Activated CD8-positive, alpha-beta T cell treated with anti-CD3 and anti-CD28 coated beads, Interleukin-2, amount 10 ng/mL, durations not matched to agents 7 days and 5 days (primary cell): ENCODE measurements at places on chromosomes 1 and 21.

- no peak for DNase-seq
Observed at GRCh38 chr1:112034277-112034676, 44.8 kb upstream of the KCND3 start.

DNA sequence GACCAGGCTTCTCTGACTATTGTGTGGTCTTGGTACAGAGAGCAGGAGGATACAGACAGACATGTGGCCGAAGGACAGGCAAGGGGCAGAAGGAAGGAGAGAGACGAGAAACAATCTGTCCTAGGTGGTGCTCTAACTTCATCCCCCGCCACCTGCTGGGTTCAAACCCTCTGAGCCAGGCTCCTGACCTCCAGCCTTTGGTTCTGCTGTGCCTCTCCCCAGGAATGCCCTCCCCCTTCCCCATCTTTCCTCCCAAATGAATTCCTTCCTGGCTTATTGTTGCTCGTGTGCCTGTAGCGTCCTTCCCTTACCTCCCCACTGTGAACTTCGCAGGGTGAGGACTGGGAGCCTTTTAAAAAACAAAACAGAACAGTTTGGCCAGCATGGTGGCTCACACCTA is 5.4 kb downstream of the TCEA3 start:
- no peak for DNase-seq

DNA sequence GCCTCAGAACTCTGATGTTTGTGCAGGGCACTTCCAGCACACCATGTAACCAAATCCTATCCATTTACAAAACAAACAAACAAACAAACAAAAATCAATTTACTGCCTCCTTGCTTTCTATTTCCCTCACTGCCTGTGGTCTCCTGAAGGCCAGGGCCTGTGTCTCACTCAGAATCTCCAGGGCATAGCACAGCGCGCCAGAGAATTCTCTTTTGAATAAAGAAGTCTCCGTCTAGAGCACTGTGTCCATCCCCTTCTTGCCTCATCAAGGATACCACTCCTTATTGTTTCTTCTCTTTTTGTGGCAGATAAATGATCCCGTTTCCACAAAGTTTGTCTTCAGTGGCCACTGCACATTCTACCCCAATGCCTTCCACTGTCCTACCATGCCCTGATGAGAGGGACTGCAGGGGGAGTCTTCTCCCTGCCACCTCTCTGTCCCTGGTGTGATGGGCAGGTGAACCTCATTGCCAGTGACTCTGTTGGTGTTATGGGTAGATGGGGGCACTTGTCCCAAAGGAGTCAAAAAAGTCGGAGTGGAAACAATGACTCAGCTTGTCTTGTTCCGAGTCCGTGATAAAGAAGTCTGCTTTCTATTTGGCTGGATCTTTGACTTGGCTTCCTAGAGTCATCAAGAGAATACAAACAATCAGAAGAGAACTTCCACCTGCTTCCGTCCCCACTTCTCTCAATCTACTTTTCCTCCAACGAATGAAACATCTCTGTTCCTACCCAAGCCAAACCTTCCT is 30.0 kb downstream of the XCL2 start:
- DNase-seq, result no peak

DNA sequence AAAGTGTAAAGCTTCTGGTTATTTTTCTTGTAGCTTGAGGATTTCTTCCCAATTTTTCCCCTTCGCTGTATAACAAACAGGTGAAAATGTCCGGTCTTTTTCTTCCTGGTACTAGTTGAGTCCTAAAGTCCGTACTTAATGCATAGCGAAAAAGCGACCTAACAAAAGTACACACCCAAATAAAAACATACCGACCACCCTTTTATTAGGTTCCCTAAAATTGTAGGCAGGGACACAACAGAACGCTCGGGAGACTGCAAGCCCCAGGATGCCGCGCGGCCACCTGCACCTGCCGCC is 281 bp upstream of the BTF3L4 start:
- DNase-seq, result no peak

DNA sequence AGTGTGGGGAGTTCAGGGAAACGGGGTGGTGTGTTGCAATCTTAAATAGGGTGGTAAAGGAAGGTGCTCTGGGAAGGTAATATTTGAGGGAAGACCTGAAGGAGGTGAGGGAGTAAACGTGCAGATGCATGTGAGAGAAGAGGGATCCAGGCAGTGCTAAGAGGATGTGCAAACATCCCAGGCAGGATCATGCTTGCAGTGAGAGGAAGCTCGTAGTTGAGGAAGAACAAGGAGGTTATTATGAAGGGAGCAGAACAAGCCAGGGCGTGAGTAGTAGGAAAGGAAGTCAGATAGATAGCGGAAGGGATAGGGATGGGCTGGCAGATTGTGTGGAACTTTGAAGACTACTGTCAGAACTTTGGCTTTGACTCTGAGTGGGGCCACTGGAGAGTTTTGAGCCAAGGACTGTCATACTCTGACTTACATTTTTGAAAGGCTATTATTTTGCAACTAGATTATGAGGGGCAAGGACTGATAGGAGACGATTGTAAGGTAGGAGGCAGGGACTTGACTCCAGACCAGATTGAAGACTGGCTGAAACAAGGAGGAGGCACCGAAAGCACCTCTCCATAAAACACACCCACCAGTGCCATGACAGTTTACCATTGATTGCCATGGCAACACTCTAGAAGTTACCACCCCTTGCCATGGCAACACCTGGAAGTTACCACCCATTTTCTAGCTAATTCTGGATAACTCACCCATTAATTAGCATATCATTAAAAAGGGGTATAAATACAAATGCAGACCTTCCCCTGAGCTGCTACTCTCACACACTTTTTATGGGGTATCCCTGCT is 67.0 kb downstream of the XCL2 start:
- DNase-seq, result no peak
